ENCODE measurements at places on chromosomes 7 and 10.

DNA sequence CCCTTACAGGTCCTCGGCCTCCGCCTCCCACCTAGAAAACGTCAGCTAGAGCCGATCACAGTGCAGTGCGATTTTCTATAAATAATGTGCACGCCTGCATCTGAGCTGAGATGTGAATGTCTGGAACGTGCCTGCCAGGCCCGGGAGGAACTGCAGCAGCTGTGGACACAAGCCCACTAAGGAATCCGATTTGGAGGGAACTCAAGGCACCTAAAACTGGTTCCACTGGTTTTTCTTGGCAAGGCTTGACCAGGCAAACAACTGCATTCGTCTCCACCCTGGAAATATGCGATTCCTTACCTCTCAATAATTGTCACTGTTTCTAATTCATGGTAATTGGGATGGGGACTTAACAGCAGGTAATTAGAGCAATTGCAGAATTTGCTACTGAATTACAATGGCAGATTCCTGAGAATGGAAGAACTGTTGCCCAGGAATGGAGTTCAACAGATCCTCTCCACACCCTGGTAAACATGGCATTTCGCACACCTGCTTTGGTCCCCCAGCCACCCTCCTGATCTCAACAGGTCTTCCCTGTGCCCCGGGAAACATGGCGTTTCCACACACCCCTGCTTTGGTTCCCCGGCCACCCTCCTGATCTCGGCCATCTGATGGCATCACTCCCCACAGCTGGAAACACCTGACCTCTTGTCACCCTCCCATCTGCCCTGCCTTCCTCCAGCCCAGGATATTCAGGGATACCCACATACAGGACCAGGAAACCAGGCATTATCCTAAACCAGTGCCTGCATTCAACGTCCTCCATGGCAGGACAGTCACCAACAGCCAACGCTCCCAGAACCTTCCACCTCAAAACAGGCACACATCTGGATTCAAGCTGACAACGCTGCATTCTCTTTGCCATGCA lies 76.0 kb downstream of the DIP2C start:
- DNase-seq: no peak

- DNase-seq: no peak
These were observed 166.9 kb upstream of the RNF32 start for GRCh38 chr7:156473476-156474240.

DNA sequence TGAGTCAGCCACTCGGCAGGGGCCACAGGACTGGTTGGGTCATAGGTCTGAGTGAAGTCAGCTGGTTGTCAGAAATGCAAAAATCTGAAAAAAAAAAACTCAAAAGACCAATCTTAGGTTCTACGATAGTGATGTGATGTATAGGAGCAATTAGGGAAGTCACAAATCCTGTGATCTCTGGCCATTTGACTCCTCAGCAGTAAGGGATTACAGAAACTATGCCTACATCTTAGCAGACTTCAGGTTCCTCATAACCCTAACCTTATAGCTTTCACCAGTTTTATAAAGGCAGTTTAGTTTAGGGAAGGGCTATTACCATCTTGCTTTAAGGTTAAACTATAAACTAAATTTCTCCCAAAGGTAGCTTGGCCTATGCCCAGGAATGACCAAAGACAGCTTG lies 163.1 kb upstream of the HGF start:
- DNase-seq: no peak

DNA sequence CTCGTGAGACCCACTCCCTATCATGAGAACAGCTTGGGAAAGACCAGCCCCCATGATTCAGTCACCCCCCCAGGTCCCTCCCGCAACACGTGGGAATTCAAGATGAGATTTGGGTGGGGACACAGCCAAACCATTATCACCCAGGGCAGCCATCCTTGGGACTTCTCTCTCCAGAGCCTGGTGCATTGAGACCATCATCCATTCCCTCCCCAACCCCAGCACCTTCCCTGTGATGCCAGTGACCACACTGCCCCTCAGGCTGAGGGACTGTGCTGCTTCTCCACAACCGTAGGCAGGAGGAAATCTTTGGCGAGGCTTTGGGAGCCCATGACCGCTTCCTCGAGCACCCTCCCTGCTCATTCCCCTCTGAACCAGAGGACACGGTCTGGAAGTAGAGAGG lies 64.4 kb downstream of the TACC2 start:
- no peak for DNase-seq

- DNase-seq: no peak
These were observed 98.9 kb upstream of the GLCCI1 start for GRCh38 chr7:7869651-7870050.

GRCh38 chr7:78638364-78638763 lies 815.1 kb downstream of the MAGI2 start:
- no peak for DNase-seq

DNA sequence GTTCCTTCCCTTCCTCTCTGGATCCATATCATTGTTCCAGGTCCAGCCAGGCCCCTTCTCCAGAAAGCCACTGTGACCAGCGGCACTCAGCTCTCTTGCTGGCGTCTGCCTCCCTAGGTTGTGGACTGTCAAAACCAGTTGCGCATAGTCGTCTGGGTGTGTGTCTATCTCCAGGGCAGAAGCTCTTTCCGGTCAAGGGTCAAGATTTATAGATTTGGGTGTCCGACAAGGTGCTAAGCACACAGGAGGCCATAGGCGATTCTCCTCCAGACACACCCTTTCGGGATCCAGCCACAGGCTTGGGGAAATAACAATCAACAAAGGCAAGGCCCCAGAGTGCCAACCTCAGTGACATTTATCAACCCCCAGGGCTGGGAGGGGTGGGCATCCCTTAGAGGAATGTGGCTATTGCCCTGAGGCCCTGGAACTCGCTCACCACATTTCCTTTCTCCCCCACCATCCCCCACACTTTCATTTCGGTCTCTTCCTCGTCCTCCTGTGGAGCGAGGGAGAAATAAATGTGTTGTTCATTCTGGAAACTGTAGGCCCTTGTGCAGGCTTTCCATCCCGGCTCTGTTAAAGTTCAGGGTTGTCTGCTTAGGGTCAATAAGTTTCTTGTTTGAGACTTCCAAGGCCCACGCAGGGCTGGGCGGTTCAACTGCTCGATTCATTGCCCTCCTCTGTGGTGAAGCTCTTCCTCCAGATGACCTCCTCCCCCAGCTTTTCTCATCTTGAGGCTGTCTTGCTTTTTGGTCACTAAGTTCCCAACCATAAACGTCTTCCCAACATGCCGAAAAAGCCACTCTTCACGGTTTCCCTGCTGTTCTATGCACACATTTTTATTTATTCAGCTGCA lies 57.9 kb downstream of the AFAP1L2 start:
- DNase-seq: no peak

DNA sequence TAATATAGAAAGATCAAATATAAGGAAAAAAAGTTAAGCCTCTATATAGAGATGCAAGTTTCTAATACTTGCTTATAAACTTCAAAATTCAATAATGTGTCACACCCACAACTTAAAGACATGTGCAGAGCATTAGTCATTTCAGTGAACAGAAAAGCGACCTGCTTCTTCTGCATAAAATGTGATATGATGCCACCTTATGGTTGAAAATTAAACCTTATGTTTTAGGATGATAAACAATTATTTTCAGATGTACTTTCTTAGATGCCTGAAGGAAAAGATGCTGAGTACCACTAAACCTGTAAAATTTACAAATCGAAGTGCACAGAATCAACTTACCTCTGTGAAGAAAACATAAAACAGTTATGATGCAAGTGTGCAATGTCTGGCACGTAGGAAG lies 96.0 kb downstream of the MTERF1 start:
- DNase-seq: no peak

GRCh38 chr7:46932676-46933424 lies 649.1 kb downstream of the TNS3 start:
- no peak for DNase-seq

Data from cortex of kidney (tissue), 1 donor.